Cerebellar nuclear complex (tissue), 1 donor: ENCODE measurements at places on chromosomes 4 and X.
A peak's percentile ranks its signal among the peaks of the same experiment; 100 is the strongest.

DNA sequence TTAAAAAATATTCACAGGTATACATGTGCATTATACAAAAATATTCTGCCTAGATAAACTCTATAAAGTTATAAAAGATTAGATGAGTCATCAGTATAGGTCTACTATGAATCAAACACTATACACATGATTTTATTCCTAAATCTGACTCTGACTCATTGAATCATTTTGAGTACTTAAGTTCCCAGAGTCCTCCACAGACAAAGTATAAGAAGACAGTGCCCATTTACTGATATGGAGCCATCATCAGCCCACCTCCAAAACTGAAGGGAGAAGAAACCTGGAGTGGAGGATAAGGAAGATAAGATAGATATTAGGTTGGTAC, 28.7 kb upstream of the ANTXR2 start:
- no peak for DNase-seq

- DNase-seq = no peak
These were observed 39.4 kb downstream of the ARFIP1 start for GRCh38 chr4:152819026-152819645.

DNA sequence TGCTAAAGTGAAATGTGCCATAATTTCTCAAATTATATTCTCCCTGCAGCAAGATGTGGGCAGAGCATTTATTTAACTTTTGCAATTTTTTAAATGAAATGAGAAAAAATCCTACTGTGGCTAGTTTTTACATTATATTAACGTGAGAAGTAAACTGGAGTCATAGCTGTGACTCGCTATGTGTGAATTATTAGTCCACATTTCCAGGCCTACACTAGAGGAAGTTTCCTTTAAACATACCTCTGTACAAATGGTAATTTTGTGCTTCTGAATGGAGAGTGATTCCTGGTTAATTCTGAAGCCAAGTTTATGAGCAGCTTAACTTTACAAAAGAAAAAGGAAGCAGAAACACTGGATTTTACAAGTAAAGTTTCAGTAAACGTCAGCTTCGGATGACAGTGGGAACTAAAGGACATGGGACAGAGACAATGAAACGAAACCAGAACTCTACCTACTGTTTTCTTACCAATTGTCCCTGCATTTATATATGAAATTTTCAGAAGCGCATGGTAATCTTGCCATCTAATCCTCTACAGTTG, 72.4 kb downstream of the FBXO8 start:
- no peak for DNase-seq

DNA sequence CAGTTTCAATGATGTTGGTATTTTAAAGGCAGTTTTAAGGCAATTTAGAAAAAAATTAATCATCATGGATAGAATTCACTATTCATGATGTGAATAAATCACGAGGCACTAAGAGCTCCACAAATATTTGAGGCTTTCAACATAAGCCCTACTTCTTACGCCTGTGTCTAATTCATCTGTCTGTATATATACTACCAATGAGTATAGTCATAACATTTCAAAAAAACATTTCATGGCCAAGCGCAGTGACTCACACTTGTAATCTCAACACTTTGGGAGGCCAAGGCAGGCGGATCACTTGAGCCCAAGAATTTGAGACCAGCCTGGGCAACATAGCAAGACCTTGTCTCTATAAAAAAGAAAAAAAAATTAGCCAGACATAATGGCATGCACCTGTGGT, 56.5 kb downstream of the FBXL5 start:
- DNase-seq = no peak

- DNase-seq = no peak
These were observed 21.4 kb upstream of the PGRMC2 start for GRCh38 chr4:128308986-128309385.

GRCh38 chr4:3022112-3022511, 52.2 kb downstream of the HTT-AS start:
- DNase-seq = no peak

DNA sequence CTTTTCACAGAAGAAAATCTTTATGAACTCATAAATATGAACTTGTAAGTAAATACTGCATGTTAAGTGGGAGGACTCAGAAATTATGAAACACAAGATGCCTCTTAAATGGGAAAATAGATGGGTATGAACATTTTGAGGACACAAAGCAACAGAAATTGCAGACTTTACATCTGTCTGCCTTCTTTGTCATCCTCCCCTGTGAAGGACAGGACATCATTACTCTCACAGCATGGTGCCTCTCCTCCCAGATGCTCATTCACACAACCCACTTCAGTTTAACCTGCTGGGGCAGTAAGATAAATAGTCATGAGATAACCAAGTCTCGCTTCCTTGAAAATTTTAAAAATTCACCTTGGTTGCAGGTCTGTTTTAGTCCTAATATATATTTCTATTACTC, 144.5 kb downstream of the APBB2 start:
- no peak for DNase-seq

DNA sequence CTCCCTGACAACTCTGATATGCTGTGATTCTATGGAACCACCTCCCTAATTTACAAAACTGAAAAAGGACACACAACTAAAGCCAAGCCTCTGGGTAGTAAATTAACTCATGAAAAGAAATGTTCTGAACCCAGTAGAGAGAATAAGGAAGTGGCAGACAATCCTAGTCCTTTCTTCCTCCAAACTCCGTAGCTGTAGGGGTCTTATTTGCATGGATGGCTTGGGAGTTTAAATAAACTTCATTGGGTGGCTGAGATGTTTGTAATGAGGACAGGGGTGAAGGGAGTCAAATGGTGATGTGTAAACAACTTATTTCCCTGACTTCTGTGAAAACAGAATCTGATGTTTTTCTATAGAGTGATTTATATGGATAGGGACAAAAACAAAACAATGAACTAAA, 59.3 kb downstream of the GPC3 start:
- no peak for DNase-seq

DNA sequence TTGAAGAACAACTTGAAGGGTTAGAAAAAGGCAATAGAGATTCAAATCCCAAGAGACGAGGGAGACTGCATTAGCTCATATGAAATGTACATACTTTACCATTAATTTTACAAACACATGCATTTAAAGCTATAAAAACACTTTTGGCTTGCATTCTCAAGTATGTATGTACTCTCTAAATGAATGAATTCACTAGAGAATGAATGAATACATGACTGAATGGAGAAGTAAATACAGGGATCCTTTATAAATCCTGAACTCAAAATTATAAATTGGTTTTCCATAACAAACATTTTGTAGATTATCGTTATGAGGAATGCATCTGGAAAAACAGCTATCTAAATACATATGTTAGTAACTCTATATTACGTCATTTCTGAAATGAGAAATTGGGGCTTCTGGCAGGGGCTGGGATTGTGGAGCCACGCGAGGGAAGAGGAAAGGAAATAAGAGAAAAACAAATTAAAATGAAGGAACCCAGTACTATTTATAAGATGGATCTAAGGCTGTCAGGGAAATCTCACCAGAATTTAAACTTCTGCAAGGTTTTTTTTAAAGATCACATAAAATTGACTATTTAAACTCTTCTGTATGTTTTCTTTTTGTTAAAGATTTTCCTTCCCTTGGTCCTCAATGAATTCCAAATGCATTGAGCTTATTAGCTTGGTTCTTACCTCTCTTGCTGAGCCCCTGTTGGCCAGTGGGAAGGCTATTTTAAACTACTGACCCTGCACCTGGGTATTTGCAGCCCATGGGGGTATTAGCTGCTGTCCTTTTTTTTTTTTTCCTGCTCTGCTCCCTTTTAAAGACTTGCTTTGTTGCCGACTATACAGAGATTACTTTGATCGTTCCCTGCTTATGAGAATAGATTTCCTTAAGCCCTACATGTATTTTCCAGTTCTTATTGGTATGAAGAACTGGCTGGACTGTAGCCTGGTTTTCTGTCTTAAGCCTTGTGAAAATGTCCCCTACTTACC, 207.8 kb downstream of the ADGRL3 start:
- no peak for DNase-seq

DNA sequence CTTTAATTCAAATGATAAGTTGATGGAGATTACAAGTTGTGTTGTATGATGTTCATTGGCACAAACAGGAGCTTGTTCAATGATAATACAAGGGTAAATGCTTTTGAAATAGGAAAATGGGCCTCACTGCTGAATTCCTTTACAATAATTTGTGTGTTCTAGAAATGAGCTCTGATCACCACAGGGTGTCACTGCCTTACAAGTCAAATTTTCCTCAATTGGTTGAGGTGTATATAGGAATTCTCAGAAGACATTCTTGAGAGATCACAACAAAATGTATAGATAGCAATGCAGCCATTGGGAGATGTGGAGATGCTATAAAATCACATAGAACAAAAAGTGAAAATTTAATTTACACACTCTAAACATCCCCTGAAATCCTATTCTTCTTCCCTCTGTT, 49.6 kb downstream of the KLF8 start:
- DNase-seq = no peak

GRCh38 chrX:151082077-151082948, 94.1 kb upstream of the GPR50 start:
- DNase-seq = peak; percentile 34

- DNase-seq = no peak
These were observed 117.2 kb downstream of the SLIT2 start for GRCh38 chr4:20368926-20369325.

- no peak for DNase-seq
These were observed 20.4 kb upstream of the FGF16 start for GRCh38 chrX:77426811-77427210.

DNA sequence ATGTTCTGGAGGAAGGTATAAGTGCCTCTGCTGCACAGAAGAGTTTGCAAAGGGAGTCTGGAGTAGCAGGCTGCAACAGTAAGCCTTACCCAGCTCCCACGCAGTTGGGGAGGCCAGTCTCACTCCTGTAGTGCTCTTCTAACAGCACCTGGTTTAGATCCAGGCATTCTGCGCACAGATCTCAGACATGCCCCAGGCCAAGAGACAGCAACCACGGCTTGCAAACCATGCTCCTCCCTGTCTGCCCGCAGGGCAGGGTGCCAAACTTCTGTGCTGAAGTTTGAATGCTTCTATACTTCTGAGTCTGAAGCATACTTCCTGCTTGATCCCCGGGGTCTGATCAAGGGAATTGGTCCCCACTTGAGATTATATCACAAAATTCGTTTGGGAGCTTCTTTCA, 106.3 kb downstream of the LINC00632 start:
- DNase-seq = no peak

GRCh38 chrX:153766871-153767673, 3.0 kb downstream of the PLXNB3 start:
- no peak for DNase-seq

- DNase-seq = no peak
These were observed 15.7 kb downstream of the SPCS3 start for GRCh38 chr4:176335421-176335820.

DNA sequence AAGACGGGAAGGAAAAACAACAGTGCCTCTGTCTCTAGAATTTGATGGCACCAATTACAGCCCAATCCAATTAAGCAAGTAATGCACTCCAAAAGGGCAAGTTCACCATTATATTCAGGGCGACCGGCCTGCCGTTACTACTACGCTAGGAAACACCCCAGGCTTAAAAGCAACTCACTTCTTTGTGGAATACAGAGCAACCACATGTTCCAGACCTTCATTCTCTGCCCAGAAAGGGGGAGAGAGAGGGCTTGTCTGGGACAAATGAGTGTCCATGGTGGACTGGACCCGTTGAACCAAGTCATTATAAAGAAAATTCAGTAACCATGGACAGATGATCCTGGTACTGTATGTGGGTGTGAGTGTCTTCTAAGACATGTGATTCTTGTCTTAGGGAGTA, 1.6 kb downstream of the KDR start:
- no peak for DNase-seq

- no peak for DNase-seq
These were observed 13.5 kb downstream of the NSUN7 start for GRCh38 chr4:40763228-40763716.

DNA sequence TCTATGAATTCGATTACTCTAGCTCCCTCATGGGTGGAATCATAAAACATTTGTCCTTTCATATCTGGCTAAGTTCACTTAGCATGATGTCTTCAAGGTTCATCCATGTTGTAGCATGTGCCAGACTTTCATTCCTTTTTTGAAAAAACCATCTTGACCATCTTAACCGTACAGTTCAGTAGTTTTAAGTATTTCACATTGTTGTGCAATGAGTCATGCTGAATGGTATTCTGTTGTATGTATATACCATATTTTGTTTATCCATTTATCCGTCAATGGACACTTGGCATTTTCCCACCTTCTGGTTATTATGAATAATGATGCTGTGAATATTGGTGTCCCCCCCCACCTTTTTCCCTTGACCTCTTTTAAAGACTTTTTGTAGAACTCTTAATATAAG, 72.4 kb upstream of the TLR2 start:
- no peak for DNase-seq

DNA sequence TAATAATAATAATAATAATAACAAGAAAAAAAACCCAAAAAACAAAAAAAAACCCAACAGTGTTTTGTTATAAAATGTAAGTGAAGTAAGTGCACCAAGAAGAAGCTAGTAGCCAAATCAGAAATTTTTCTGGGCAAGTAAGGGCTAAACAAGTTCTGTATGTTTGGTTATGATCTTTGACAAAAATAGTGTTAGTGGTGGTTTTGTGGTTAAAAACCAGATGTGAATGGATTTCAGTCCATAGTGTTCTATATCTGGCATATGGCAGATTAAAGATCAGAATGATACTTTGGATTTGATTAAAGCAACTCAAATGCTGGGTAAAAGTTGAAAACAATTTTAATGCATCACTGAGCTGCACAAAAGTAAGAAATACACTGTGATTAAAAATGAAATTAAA, 116.5 kb upstream of the NDST4 start:
- DNase-seq = no peak

DNA sequence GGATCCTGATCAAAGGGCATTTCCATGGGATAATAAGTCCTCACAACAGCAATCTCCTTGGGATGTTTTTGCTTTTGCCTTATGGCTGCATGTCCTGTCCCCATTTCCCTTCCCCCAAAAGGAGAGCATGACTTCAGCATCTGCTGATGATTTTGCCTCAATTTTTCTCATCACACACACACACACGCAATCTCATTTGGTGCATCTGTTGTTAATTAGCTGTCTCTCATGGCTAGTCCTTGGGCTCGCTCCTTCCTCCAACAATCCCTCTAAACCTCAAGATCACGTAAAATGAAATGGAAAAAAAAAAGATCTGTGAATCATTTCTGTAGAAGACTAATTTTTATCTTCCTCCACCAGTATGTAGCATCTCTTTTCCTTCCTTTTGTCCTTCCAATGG, 153.6 kb downstream of the RBMX2 start:
- DNase-seq = no peak

- no peak for DNase-seq
These were observed 142.6 kb upstream of the PPARGC1A start for GRCh38 chr4:24032371-24032989.

GRCh38 chr4:84413480-84413879, 85.6 kb downstream of the NKX6-1 start:
- DNase-seq = no peak

- DNase-seq = no peak
These were observed 538.7 kb upstream of the PABPC4L start for GRCh38 chr4:134740290-134740689.
